ENCODE measurements at places on chromosomes 5 and 9. TPM values are rescaled to one million over a fixed set of nuclear protein-coding genes. Genes with fewer than 3 reads are reported as not detected.

Gene NSA2
- total RNA-seq = 142 TPM

Gene TMEM167A
- total RNA-seq = 78.6 TPM

Gene ITK
- 236 TPM for total RNA-seq

Gene ADAMTS16
- not detected for total RNA-seq

Gene STRBP
- 43.2 TPM for total RNA-seq

Gene QRFP
- total RNA-seq = not detected

Gene COL5A1
- 0.29 TPM for total RNA-seq

Gene NDUFB6
- 63.4 TPM for total RNA-seq

Gene EQTN
- total RNA-seq = not detected

Gene BTNL3
- total RNA-seq = not detected

Gene LRRC19
- total RNA-seq = not detected
